ENCODE measurements at places on chromosomes 5 and 9. TPM values are rescaled to one million over a fixed set of nuclear protein-coding genes. Genes with fewer than 3 reads are reported as not detected.

DNA sequence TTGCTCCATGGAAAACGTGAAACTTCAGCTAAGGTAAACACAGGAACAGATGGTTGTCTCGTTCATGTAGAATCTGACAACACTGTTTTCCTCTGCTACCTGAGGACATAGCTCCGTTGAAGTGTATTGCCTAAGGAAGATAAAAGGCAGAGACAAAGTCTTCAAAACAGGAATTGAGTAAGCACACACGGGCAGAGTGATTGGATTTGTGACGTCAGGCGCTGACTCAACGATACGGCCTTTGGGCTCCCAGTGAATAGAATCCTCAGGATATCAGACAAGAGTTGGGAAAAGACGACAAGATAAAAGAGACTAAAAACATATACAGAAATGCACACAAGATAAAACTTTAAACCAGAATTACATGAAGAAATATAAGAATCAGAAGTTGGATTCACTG is 787.1 kb upstream of the CTNND2 start:
- H3K27ac ChIP-seq = no peak overlapping the region
- H3K27me3 ChIP-seq = no peaks in the 10 kb centered on the region
- DNase-seq = no peak
- no peak overlapping the region for H3K4me3 ChIP-seq
- no peaks in the 10 kb centered on the region for H3K4me1 ChIP-seq

Gene MPDZ
- not detected for total RNA-seq

DNA sequence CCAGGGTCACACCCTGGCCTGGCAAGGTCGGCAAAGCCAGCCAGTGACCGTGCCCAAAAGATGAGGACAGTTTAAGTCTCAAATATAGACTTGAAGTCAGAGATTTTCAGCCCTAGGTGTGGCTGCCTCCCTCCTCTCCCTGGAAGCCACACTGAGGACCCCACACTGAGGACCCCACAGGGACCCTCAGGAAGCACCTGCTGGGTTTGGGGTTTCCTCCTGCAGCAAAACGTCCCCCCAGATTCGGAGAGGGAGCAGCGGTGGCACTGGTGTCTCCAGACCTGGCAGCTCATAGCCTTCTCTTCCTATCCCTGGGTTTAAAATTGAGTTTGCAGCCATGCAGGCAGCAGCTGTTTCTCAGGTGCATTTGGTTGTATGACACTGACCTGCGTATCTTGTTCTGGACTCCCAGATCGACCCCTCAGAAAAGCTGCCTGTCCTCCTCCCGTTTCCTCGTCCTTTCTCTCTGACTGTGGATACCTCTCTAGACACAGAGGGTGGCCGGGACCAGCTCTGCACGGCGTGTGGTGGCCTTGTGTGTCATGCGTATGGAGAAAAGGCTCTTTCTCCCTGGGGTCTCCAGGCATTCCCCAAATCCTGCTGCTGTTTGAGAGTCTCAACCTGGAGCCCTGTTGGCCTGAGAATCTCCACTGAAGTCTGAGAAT is 36.6 kb downstream of the MRPL36 start:
- no peak overlapping the region for H3K27ac ChIP-seq
- H3K4me1 ChIP-seq = peaks cover 3% of the 10 kb centered on the region
- H3K4me3 ChIP-seq = no peak overlapping the region
- peaks cover 4% of the 10 kb centered on the region for H3K27me3 ChIP-seq

Gene HK3
- total RNA-seq = not detected
